Hematopoietic multipotent progenitor cell treated with erythropoietin and hydrocortisone succinate and interleukin-3 and kit ligand, for 8 days (in vitro differentiated cells): ENCODE measurements at places on chromosomes 5 and 9.

- DNase-seq = no peak
Measured at GRCh38 chr5:33425314-33425713, 15.5 kb upstream of the TARS1 start.

- no peak for DNase-seq
Measured at GRCh38 chr9:8071445-8071798, 271.8 kb upstream of the DMAC1 start.

GRCh38 chr9:88773627-88774244, 217.5 kb upstream of the S1PR3 start:
- no peak for DNase-seq

GRCh38 chr5:128237000-128237399, 153.4 kb downstream of the SLC12A2 start:
- DNase-seq = no peak

DNA sequence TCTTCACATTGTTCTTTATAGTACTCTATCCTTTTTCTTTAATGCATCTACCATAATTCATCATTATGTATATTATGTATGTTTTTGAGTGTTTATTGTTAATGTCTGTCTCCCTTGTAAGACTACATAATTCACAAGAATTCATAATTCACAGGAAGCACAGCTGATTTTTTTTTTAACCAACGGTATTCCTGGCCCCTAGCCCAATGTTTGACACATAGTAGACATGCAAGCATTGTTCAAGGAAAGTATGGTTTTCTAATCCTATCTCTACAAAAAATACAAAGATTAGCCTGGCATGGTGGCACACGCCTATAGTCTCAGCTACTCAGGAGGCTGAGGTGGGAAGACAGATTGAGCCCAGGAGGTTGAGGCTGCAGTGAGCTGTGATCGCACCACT, 160.6 kb downstream of the PPP2R2B start:
- no peak for DNase-seq

DNA sequence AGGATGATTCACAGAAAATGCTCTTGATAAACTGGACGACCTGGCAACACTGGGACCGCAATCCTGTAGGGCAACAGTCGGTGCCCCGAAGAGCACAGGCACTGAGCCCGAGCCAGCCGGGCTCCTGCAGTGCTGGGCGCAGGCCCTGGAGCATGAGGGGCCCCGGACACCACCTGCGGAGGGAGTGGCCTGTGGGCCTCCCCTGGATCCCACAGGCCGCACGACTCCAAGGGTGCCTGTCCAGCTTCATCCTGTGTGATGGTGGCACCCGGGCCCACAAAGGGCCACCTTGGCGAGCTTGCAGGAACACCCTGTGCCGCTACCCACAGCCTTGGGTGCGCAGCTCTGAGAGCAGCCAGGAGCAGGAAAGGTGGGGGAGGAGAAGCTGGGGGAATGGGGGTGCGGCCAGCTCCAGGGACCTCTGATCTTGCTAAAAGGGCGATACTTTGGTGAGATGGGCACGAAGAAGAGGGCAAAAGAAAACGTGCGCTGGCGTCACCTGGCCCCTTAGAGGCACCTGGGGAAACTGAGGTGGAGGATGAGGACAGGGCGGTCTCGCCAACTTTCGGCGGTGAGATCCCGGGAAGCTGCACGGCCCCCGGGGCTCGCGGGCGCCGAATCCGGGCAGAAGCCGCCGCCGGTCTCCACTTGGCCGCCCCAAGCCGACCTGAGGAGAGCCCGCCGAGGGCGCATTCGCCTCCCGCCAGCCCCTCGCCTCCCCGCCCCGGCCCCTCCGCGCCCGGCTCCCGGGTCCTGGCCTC, 722 bp downstream of the TBC1D9B start:
- peak; percentile 39 for DNase-seq

DNA sequence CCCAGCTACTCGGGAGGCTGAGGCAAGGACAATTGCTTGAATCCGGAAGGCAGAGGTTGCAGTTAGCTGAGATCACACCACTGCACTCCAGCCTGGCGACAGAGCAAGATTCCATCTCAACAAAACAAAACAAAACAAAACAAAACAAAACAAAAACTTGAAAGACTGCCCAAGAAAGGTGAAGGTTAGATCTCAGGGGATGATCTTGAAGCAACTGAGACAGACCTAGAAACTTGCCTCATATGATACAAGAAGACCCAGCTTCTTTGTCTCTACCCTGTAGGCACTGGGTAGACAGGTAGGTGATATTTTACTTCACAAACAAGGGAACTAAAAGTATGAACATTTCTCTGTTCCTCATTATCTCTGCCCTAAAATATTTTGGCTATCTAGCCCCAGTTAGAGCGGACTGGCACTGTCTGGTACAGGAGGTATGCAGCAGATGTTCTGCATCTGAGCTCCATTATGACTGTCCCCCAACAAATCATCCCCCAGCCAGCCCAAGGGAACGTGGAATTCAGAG, 26.3 kb upstream of the SHOC1 start:
- no peak for DNase-seq

- no peak for DNase-seq
Measured at GRCh38 chr5:586751-587285, 25.3 kb upstream of the CEP72 start.

DNA sequence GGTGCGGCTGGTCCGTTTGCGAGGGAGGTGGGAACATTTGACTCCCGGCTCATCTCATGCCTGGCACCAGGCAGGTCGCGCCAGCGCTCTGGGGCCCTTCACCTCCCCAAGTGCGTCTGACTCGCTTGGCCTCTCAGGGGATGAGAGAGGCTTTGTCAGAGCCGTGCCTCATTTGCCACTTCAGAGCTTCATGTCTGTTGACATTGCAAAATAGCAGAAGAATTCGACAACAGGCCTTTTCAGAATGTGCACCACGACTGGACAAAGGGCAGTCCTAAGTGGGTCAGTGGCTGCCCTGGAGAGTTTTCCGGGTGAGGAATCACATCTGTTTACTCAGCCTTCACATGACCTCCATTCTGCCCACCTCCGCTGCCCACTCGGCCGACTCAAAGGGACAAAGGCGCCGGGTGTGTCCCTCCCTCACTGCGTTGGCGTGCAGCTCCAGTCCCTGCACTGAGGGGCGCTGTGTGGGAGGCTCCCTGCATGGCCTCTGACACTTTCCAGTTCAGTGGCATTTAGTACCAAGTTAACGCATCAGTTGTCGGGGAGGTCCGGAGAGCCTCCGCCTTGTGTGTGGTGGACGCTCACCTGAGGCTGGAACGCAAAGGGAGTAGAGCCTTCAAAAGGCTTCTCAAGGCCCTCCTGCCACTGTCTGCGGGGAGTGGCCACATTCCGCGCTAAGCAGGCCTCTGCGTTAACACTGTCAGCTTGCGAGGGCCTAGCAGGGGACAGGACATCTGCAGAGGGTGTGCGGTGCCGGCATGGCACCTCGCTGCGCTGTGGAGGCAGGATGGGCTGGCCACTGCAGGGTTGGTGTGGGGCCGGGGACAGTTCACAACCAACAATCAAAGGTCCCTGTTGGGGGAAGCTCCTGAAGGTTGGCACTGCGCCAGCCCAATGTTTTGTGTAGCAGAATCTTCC, 171.5 kb downstream of the NXNL2 start:
- DNase-seq = no peak

GRCh38 chr9:5721279-5722087, 92.6 kb downstream of the RIC1 start:
- DNase-seq = no peak

DNA sequence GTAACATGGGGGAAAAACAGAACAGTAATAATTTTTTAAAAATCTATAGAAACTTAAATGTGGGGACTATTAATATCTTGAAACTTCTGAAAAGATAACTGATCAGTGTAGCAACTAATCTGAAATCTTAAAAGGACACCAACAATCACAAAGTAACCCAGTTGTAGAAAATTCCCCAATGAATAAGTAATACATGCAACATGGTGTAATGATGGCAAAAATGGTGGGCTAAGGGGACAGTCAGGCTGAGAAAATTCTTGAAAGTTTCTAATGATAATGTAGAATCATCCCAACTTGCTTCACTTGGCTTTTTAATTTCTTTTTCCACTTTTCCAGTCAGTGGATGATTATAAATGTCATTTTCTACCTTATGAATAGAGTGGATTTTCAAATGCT, 5.4 kb downstream of the NFIL3 start:
- no peak for DNase-seq

DNA sequence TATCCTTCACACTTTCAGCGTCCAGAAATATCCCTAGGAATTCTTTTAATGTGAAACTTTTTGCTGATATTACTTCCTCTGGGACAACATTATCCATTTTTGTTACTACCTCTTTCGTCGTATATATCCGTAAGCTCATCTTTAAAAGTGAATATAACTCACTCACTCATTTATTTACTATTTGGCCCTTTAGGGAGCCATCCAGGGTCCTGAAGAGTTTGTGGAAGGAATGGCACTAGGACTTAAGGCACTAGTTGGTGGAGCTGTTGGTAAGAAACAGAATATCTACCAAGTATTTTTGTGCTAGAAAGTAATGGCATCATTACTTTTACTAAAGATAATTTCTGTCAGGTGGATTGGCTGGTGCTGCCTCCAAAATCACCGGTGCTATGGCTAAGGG, 192.7 kb downstream of the VPS13A start:
- no peak for DNase-seq

- no peak for DNase-seq
Measured at GRCh38 chr9:136441681-136442245, 2.1 kb upstream of the INPP5E start.

GRCh38 chr5:2530609-2531008, 220.9 kb downstream of the IRX2 start:
- DNase-seq = no peak

DNA sequence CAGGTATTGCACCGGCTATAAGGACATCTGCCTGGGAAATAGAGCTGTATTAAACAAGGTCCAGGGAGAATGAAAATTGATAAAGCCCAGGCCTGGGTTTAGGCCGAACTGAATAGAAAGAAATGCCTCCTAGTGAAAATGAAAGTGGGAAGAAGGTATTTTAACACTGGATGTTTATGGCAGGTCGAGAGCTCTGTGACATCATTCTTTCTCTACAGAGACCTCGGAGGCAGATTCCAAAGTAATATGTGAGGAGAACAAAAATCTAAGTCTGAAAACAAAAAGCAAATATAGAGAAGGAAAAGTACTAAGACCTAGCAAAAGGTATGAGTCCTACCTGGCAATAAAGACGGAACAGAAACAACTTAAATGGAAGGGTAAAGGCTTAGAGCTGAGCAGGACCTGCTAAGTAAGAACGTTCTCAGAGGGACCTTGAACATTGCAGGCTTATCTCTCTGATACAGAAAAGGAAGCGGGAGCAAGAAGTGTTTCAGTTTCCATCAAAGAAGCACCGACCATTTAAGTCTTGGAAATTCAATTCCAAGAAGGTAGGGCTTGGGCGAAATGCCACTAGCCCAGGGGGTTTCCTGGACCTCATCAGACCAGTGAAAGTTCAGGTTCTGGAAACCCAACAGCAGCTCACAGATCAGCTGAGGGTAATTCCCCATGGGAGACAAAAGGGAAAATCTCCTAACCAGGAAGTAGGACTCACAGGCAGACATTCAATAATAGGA, 80.0 kb downstream of the SUSD1 start:
- peak; percentile 80 for DNase-seq

DNA sequence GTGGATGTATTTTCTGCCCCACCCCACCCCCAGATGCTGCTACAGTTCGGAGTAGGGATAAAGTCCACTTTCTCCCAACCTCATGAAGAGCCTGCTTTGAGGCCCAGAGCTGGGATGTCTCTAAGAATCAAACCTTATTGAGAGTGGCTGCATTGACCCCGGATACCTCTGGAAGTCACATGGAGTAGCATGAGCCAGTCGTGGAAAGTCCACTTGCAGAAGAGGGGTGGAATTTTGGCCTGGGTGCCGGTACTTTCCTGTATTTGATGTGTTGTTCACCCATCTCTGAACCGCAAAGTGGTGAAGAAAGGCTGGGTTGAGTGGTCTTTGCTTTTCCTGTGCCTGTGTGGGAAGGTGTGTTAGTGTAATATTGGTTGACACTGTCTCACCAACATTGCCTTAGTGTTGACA, 3.7 kb downstream of the OTULIN start:
- DNase-seq = no peak

DNA sequence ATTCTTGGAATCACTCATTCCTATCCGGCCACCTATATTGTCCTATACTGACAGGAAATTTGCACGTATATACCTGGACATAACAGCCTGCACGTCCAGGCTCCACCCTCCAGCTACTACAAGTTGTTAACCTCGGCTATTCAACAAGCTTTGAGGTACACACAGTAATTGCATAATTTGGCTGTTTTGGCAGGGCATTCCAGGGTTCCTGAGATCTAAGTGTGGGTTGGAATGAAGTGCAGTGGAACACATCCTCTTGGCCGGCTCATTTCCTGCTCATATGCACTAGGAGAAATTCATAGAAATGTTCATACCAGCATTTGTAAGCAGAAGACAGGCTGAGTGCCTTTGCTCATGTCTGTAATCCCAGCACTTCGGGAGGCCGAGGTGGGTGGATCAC, 222.3 kb downstream of the FBXL7 start:
- DNase-seq = no peak

DNA sequence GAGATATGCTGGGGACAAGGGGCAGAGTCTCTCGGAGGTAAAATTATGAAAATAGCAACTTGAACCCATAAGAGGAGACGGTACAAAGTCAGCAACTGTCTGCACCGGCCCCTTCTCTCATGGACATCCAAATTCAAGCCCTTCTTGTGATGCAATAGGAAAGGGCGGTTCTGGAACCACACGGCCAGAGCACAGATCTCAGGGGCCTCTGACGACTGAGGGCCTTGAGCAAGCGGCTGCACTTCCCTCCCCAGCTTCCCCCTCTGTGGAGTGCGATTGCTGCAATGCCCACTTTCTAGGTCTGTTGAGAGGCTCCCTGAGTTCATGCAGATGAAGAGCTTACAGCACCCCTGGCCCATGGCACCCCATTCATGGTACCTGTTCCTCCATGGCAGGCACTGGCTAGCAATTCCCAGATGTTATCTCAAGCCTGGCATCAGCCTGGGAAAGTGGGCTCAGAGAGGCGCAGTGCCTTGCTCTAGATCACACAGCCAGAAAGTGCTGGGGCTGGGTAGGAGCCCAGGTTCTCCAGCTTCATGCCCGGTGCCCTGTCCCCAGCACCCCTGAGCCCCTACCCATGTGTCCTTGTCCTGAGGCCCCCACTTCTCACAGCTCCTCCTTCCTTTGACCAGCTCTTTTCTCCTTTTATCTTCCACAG, 17.7 kb upstream of the CPLX2 start:
- DNase-seq = peak; percentile 4

DNA sequence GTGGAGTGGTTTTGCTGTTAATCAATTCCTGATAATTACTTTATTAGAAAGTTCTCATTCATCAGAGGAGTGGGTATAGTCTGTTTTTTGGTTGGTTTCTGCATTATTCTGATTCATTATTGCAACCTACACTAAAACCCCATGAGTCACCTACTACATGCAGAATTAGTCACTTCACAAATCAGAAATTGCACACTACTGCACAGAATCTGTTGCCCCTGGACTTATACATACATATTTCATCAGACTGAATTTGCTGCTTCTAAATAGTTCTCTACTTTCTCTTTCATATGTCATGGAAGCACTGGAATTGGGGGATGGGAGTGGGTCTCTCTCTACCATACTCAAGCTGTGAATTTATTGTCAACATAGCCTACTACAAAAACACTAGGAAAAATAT, 585.1 kb downstream of the DNAH5 start:
- DNase-seq = no peak
